ENCODE measurements at places on chromosomes 3 and 15. TPM values are rescaled to one million over a fixed set of nuclear protein-coding genes. Genes with fewer than 3 reads are reported as not detected.

GRCh38 chr3:167694121-167694520, 40.4 kb upstream of the WDR49 start:
- DNase-seq: no peak
- H3K27me3 ChIP-seq: no peaks in the 10 kb centered on the region
- H3K4me3 ChIP-seq: no peak overlapping the region
- H3K36me3 ChIP-seq: peaks cover 17% of the 10 kb centered on the region
- H3K4me1 ChIP-seq: peaks cover 32% of the 10 kb centered on the region

The PRR23A gene
- not detected for total RNA-seq

- H3K27me3 ChIP-seq: peaks cover 30% of the 10 kb centered on the region
- H3K36me3 ChIP-seq: peaks cover 2% of the 10 kb centered on the region
- H3K4me3 ChIP-seq: peak overlapping the region; percentile 85
- peaks cover 59% of the 10 kb centered on the region for H3K4me1 ChIP-seq
- peak overlapping the region; percentile 94 for H3K27ac ChIP-seq
Observed at GRCh38 chr15:40441565-40442531, 1.1 kb downstream of the BAHD1 start.

DNA sequence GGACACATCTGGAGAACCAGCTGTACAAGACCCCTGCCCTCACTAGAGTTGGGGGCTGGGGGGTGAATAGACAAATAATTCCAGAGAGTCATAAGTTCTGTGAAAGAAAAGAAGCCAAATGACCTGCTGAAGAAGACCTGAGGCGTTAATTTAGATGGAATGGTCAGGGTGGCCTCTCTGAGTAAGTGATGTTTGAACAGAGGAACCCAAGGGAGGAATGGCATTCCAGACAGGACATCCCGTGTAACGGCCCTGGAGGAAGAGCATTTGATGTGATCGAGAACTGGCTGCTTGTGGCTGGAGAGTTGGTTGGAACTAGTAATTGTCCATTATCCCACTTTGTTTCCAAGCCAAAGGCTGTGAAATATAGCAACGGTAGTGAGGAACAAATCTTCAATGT, 1.7 kb downstream of the NR2C2 start:
- peak overlapping the region; percentile 100 for H3K27ac ChIP-seq
- H3K27me3 ChIP-seq: no peaks in the 10 kb centered on the region
- DNase-seq: no peak
- peaks cover 6% of the 10 kb centered on the region for H3K36me3 ChIP-seq
- H3K4me3 ChIP-seq: peak overlapping the region; percentile 100

The GOLGA6A gene
- total RNA-seq: 0.16 TPM

The PRRT3 gene
- 6.3 TPM for total RNA-seq

DNA sequence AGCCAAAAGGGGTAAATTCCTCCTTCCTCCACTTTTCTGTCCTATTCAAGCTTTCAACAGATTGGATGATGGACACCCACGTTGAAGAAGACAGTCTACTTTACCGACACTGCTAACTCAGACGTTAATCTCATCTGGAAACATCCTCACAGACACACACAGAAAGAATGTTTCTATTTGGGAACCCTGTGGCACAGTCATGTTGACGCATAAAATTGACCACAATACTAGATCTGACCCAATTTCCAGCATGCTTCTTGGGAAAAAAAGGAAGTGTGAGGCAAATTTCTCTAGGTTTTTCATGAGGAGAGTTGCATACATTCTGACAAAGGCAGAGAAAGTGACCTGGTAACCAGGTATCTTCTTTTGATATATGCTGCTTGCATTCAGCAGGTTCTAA, 594.1 kb downstream of the FGF12 start:
- no peaks in the 10 kb centered on the region for H3K4me1 ChIP-seq
- no peaks in the 10 kb centered on the region for H3K36me3 ChIP-seq
- DNase-seq: no peak
- H3K27ac ChIP-seq: no peak overlapping the region

Measured in naive thymus-derived CD8-positive, alpha-beta T cell (primary cell).